EL (cell line): ENCODE measurements at places on chromosomes 6 and 20.

DNA sequence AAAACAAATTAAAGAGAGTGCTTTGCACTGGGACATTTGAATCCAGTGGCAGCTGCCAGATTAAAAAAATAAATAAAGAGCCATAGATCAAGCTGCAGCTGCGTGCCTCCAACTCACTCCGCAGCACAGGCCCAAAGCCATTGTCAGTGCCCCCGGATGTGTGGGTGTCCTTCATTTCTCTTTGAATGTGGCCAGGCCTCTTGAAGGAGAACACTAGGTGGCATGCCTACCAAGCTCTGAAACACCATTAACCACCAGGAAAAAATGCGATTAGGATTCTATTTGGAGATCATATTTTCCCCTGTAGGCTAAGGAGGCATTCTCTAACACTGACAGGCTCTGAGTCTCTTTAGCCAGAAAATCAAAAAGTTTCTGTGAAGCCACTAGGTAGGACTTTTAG is 549.8 kb downstream of the PRKN start:
- no peak for DNase-seq

DNA sequence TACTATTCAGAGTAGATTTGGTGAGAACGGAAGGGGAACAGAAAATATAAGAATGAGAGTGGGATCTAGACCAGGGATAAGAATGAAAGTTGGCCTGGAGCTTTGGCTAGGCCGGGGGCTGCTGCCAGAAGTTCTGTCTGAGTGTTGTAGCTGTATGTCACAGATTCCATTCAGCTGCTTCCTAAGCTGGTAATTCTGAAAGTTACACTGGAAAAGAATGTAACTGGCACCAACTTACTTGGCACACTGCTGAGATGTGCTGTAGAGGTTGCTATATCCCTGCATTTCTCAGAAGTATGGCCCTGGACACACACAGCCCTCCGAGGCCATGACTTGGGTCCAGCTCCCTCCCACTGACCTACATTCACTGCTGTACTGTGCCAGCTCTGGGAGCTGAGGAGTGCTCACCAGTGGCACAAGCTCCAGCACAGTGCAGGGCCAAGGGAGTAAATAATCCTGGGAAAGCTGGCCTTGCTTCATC is 25.8 kb upstream of the TMEM217 start:
- DNase-seq: no peak

- peak; percentile 4 for DNase-seq
These were observed 2.7 kb upstream of the MEI4 start for GRCh38 chr6:77650098-77650663.

DNA sequence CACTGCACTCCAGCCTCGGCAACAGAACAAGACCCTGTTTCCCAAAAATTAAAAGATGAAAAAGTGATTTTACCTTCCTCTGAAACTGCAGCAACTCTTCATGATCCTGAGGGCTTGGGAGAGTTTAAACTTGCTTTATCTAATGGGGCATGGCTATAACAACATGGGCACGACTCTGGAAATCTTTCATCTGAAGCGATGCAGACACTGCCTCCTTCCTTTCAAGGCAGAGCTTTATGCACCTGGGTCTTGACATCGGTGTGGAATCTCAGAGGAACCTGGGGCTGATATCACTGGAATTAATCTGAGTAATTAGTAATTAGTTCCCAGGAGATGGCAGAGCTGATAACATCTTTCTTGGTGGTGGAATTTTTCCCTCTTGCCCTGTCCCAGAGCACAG is 52.1 kb downstream of the EDN3 start:
- no peak for DNase-seq
